ENCODE measurements at places on chromosomes 4 and X.

- DNase-seq, result no peak
Observed at GRCh38 chrX:151570561-151570960, 7.1 kb downstream of the PASD1 start.

- no peak for DNase-seq
Observed at GRCh38 chr4:39362827-39363226, 3.3 kb downstream of the RFC1 start.

DNA sequence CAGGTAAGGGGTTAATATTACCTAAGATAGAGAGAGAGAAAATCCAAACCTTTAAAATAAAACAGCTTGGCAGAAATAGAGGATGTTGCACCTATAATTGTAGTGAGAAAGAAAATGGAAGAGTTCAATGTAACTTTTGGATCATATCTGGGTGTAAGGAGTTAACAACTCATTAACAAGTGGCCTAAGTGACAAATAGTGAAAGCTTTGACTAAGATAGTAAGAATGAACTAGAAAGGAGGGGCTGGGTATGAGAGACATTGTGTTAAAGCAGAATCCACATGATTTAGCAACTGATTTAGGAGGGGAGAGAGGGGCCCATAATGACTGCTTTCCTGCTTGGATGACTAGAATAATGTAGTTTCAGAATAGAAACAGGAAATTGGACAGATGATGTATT lies 761.0 kb downstream of the IL1RAPL1 start:
- no peak for DNase-seq

DNA sequence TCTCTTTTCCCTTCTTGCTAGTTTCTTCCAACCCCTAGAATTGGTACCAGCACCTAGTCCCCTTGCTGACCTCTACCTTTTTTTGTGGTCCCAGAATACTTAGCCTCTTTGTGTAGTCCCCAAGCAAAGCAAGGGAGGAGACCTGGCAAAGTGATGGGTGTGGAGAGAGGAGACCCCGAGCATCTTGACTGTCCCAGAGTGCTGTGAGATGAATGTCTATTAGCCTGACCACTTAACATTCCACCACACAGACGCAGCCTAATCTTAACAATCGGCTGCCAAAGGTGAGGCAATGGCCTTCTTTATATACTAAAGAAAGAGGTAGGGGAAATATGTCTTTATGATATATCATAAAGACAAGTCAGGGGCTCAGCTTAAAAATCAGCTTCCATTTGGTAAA lies 55.9 kb downstream of the TRIM2 start:
- DNase-seq, result no peak

DNA sequence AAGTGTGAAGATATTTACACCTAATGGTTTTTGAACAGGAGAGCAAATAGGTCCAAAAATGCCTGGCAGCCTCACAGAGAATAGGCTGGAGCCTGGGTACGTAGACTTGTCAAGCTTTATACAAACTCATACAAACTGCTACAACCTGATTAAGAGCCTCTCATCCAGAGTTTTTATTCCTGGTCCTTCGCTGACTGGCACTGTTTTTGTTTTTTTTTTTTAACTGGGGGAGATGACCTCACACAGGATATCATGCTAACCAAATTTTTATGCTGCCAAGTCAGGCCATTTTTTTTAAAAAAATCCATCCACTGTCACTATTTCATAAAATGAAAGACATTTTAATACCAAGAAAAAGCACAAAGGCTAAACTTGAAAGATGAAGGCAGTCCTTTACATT lies 1.9 kb downstream of the FAM114A1 start:
- DNase-seq, result no peak
